COLO829 (cell line): ENCODE measurements at places on chromosomes 3 and 15.

DNA sequence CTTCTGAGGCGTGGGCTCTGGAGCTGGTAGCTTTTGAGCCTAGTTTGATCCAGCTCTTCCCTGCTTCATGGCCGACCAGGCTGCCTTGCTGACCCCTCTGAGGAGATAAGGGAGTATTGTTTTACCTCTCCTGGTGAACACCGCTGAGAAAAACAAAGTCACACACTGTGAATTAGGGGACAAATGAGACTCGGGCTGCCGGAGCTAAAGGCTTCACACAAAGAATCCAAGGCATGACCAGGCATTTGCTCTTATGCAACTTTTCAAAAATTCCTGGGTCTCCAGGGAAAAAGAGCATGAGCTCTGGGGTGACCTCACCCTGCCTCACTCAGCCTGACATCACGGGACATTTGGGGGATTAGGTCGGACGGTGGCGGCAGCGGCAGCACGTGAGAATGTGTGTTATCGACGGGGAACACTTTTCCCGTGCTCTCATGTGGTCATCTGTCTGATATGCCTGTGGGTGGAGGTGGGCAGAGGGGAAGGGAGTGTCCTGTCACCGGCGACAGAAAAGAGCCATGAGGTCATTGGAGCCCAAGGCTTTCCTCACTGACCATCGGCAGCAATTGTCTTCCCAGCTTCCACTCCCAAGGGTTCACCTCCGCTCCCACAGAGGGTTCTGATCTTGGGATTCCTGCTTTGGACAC is 61.0 kb downstream of the TMEM44 start:
- DNase-seq: no peak

GRCh38 chr15:64275934-64276333 is 80.0 kb downstream of the CSNK1G1 start:
- no peak for DNase-seq

- DNase-seq: no peak
Observed at GRCh38 chr3:188534633-188535032, 380.7 kb downstream of the LPP start.

DNA sequence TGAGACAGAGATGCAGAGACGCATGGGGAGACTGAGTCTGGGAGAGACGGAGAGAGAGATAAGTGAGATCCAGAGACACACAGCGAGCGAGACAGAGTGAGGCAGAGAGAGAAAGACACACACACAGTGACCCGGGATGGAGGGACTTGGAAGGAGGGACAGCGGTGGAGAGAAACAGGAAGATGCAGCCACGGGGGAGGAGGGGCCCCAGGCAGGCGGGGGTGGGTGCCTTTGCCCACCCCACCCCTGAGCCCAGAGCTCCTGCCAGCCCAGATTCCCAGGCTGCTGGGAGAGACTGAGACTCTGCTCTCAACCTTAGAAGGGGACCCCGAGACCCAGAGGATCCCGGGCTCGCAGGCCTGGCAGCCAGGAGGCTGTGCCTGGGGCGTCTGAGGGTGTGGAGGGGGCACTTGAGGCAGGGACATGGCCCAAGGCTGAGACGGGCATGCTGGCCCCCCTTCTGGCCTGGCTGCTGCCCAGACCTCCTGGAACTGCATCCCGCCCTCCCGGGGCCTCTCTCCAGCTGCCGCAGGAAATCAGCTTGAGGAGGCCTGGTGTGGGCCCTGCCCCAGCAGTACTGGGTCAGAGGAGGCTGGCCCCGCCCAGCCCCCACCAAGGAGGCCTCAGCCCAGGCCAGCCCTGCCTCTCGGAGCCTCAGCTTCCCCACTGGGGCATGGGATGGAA is 18.1 kb downstream of the H1-8 start:
- no peak for DNase-seq

- no peak for DNase-seq
Observed at GRCh38 chr3:64046996-64047594, 23.8 kb upstream of the PSMD6 start.

GRCh38 chr3:37326144-37326543 is 151.8 kb upstream of the LRRFIP2 start:
- no peak for DNase-seq

DNA sequence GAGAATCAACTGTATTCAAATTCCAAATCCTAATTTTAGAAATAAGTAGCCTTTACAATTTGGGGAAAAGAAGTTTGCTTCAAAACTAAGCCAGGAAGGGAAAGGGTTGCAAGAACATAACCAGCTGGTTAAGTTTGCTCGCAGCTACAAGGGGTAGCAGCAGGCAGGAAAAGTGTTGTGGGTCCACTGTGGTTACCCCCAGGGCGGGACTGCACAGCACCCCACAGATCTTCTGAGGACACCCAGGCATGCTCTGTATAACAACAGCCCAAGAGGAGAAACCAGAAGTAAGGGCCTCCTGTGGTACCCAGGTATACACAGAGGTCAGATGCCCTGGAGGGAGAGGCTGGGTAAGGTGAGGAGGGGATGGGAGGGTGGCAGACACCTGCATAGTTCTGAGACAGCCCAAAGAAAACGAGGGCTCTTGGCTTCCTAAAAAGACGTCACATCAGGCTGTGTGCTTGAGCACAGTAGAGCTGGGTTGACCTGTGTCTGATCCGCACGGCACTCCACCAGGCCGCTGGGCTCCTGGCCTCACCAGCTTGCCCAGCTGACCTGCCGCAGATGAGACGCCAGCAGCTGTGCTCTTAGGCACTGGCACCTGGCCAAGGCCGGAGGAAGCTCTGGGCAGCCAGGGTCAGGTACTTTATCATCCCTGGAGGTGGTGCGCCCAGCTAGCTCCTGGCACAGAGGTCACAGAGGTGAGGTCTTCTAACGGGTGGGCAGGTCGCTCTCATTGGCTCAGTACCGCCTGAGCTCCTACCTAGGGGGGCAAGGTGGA is 81.8 kb upstream of the SNRPA1 start:
- DNase-seq: no peak

- DNase-seq: no peak
Observed at GRCh38 chr3:87025661-87026645, 35.0 kb upstream of the VGLL3 start.

- peak; percentile 83 for DNase-seq
Observed at GRCh38 chr3:123568034-123568433, 16.8 kb downstream of the HACD2 start.

GRCh38 chr3:168539909-168540308 is 444.2 kb upstream of the GOLIM4 start:
- DNase-seq: peak; percentile 20

DNA sequence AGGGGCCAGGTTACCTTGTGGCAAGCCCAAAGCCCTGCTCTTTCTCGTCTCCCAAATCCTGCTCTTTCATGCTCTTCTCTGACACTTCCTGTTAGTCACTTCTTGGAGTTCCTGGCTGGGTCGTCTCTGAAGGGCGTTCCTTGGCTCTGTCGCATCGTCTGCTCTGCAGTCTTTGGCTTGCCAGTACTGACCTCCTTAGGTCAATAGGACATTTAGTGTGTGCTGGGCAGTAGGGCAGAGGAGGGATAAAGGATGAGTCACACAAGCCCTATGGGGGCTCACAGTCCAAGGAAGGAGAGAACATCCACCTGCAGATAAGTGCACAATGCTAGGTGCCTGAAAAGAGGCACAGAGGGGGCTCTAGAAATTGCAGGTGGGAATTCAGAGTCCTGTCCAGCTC is 87.5 kb downstream of the FAM43A start:
- no peak for DNase-seq

DNA sequence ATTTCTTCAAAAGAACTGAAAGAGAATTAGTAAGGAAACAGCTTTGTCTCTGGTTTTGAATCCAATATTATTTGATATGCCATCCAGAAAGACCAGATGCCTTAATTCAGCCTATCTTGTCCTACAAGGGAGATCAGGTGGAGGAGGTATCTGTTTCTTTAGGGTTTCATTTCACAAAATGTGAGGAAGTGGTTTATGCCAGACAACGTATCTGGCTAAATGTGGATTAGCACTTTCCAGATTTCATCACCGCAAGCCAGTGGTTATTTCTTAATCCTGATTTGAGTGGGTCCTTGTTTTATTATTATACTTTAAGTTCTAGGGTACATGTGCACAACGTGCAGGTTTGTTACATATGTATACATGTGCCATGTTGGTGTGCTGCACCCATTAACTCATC is 271.1 kb downstream of the EBLN2 start:
- no peak for DNase-seq

DNA sequence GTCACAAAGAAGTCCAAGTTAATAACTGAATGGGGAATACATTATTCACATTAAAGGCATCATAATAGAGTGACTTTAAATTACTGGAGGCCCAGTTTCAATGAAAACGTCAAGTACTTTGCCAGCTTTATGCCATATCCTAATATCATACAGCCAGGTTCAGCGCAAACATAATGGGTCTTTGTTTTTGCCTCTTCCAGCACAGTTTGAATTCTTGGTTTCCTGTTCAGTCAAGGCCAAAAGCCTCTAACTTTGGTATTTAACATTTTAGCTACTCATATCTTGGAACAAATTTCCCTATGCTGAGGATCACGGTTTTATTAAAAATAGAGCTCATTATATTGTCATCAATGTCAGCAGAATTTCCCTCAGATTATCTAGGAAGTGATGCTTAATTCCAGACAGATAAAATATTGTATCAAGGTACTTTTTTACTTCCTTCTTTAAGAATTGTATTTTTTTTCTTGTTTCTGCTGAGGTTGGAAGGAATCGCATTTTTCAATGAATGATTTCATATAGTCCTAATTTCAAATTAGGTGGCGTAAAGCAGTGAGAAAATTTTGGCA is 269.2 kb downstream of the THRB start:
- peak; percentile 45 for DNase-seq

DNA sequence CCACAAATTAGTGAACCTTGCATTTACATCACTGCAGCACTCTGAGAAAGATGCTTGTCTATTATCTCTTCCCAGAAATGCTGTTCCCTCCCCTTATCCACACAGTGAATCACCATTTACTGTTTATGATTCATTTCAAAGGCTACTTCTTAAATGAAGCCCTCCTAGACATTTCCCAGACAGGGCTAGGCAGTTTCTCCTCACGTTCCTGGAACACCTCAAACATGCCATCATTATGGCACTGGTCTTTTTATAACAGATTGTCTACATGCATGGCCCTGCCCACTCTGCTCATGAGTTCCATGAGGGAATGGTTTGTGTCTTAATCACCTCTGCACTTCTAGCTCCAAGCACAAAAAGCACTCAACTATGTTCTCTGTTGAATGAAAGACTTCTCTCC is 32.2 kb upstream of the TM2D3 start:
- DNase-seq: no peak

GRCh38 chr3:33590541-33590940 is 127.5 kb downstream of the CLASP2 start:
- DNase-seq: no peak

- no peak for DNase-seq
Observed at GRCh38 chr3:53030619-53031449, 15.0 kb downstream of the SFMBT1 start.

- no peak for DNase-seq
Observed at GRCh38 chr3:114739627-114740026, 407.5 kb downstream of the ZBTB20 start.

GRCh38 chr15:34213690-34214089 is 3.8 kb upstream of the KATNBL1 start:
- no peak for DNase-seq

- DNase-seq: no peak
Observed at GRCh38 chr3:141849056-141849815, 27.2 kb upstream of the ATP1B3 start.

DNA sequence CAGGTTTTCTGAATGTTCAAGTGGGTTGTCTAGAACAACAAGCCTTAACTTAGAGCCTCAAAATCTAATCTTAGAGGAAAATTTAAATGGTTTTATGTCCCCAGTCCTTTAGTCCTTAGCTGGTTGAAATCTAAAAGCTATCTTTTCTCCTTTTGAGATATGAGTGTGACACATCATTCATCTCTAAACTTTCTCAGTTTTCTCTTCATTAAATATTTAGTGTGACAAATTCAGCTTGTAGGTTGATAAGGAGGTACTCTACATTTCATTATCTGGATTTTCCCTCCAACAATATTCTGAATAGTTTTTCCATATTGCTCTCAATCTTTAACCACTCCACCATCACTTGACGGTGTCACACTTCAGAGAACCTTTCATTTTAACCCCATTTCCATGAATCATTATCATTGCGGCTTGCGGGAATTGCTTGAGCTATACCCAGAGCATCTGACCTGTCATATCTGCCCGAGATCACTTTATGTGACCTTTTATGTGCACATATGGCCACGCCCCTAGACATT is 16.1 kb upstream of the ATP8B4 start:
- no peak for DNase-seq

DNA sequence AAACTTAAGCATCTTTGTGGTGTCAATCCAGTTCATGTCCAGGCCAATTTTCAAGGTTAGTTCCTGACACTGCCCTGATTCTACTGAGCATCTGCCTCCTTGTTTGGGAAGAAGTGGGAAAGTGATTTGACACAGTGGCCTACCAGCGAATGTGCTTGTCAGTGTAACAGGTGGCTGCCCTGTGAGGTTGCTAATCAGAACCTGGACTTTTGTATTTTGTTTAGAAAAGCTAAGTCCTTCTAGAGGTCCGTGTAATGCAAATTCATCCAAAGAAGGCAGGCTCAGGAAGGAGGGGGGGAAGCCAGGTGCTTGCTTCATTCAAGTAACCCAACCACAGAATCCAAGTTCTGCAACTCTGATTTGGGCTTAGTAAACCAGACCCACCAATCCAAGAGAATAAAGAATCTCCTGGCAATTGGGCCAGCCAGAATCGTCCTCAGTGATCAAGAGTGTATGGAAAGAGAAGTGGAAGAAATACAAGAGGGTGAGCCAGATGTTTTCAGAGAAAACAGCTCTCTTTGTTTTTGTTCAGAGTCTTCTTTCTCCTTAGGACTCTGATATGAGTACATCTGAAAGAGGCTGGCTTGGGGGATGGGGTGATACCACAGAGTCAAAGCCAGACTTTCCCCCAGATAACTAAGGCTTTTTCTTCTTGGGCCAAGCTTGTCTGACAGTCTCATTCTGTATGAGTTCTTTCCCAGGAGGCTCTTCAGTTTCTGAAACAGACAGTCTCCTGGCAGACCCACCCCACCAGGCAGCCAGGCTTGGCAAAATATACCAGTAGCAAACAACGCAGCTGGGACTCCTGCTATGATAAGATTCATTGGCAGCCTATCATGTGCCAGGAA is 508.9 kb upstream of the TBL1XR1 start:
- DNase-seq: no peak

- no peak for DNase-seq
Observed at GRCh38 chr3:67661089-67661488, 6.7 kb upstream of the SUCLG2 start.

- no peak for DNase-seq
Observed at GRCh38 chr3:136070334-136070733, 104.8 kb downstream of the PPP2R3A start.

DNA sequence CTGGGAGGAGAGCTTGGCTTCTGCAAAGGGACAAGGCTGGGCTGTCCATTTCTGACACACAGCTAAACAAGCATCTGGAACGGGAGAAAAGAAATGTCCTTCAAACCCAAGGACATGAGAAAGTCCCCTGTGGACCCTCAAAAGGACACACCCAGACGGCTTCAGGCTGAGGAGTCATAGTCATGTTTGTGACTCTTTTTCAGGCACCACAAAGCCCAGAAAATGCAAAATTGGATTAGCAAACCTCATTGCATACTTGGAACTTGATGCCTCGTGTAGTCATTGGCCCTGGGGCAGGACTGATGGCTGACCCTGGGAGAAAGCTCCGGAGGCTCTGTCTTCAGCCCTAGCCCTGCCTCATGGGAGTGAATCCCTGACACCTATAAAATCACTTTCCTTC is 21.5 kb downstream of the FAM174B start:
- DNase-seq: no peak
